ENCODE measurements at places on chromosomes 11 and 22. TPM values are rescaled to one million over a fixed set of nuclear protein-coding genes. Genes with fewer than 3 reads are reported as not detected.

SEC14L2 gene
- 15.4 TPM for total RNA-seq

PARVA gene
- not detected for total RNA-seq

NNMT gene
- total RNA-seq, result not detected

KRTAP5-1 gene
- total RNA-seq, result not detected

APOBEC3B gene
- total RNA-seq, result 5.0 TPM

DNA sequence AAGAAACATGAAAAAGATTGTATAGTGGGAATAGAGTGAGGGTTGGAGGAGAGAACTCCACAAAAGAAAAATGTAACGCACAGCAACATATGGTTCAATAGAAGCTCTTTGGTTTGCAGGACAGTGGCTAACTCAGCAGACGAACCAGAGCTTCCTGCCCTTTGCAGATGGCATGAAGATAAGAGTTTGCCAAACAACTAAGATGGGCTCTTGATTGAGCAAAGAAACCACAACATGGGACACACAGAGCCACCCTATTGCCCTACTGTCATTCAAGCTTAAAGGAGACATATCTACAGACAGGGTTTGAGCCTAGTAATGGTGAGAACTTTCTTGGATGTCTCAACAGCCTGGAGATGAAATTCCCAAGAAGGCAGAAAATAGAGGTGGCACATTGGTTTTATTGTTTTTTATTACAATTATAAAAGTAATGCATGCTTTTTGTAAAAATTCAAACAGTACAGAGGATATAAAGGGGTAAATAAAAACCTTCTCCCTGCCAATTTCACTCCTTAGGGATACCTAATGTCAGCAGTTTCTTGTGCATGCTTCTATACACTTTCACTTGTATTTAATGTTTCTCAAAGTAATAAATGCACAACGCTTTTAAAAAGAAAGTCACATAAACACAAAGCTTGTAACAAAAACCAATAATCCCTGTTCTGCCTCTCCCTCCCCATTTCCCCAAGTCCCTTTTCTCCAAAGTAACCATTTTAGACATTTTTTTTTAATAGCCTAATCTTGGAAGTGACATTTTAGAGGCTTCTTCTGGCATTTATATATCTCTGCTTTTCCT is 63.7 kb downstream of the COPB1 start:
- DNase-seq, result no peak
- peaks cover 16% of the 10 kb centered on the region for H3K36me3 ChIP-seq
- no peak overlapping the region for H3K4me3 ChIP-seq
- H3K4me1 ChIP-seq, result peaks cover 32% of the 10 kb centered on the region
- no peak overlapping the region for H3K27ac ChIP-seq
- no peaks in the 10 kb centered on the region for H3K27me3 ChIP-seq

- H3K36me3 ChIP-seq, result no peaks in the 10 kb centered on the region
- peaks cover 24% of the 10 kb centered on the region for H3K4me1 ChIP-seq
- H3K27ac ChIP-seq, result no peak overlapping the region
- H3K4me3 ChIP-seq, result no peak overlapping the region
- peaks cover 4% of the 10 kb centered on the region for H3K27me3 ChIP-seq
Measured at GRCh38 chr11:134022748-134023147, 46.1 kb upstream of the JAM3 start.

- peaks cover 28% of the 10 kb centered on the region for H3K4me1 ChIP-seq
- H3K27ac ChIP-seq, result peak overlapping the region; percentile 96
- H3K27me3 ChIP-seq, result no peaks in the 10 kb centered on the region
Measured at GRCh38 chr11:119115484-119116234, 5.7 kb upstream of the HINFP start.

ASCC2 gene
- total RNA-seq, result 55.3 TPM

GRAP2 gene
- total RNA-seq, result 83.2 TPM

- H3K27ac ChIP-seq, result no peak overlapping the region
- H3K4me3 ChIP-seq, result no peak overlapping the region
- DNase-seq, result no peak
- peaks cover 2% of the 10 kb centered on the region for H3K27me3 ChIP-seq
- H3K36me3 ChIP-seq, result no peaks in the 10 kb centered on the region
Measured at GRCh38 chr22:27637604-27638003, 164.0 kb downstream of the MN1 start.

DNA sequence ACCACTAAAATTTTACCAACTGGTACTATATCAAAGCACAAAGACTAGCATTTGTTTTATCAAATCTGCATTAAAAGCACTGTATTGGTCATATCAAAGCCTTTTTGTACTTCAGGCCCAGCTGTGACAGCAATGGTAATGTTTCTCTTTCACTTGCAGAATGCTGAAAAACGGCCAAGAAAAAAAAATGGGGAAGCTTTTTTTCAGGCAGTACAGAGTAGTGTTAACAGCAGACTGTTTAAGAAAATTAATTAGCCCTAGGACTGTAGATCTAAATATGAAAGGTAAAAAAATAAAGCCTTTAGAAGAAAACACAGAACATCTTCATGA is 33.3 kb downstream of the DENND5A start:
- no peak for DNase-seq
- no peaks in the 10 kb centered on the region for H3K27me3 ChIP-seq
- H3K27ac ChIP-seq, result peak overlapping the region; percentile 82
